AG10803 (cell line): ENCODE measurements at places on chromosomes 7 and 10.
A peak's percentile ranks its signal among the peaks of the same experiment; 100 is the strongest.

- DNase-seq = no peak
Observed at GRCh38 chr7:116400522-116400921, 99.0 kb upstream of the CAV2 start.

DNA sequence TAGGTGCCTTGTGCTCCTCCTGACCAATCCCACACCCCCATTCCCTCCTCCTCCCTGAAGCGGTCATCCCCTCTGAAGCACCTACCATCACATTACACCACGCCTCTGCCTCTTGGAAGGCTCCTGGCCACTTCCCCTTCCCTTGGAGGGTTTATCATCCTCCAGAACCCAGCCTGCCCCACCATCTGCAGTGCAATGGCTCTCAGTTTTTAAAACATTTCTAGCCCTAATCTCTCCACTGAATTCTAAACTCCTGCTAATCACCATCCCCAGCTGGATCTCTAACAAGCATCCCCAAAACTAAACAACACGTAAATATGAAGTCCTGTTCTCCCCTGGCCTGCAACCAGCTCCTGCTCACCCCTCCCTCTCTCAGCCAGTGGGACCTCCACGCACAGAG, 70.6 kb downstream of the PIP4K2A start:
- no peak for DNase-seq

DNA sequence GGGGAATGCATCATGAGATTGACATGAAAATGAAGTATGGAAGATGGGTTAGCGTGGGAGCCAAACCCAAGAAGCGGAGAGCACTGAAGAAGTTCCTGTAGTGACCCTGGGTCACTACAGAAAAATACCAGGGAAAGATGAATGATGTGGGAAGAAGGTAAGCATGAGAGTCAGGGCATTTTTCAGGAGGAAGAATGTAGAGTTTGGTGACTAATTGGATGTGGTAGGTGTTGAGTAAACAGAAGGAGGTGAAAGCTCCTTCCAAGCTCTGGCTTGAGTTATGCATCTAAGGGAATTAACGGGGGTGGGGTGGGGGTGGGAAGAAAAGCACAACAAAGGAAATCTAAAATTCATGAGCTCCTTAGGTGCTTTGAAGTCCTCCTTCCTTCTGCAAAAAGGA, 238.1 kb upstream of the AOAH start:
- DNase-seq = no peak

DNA sequence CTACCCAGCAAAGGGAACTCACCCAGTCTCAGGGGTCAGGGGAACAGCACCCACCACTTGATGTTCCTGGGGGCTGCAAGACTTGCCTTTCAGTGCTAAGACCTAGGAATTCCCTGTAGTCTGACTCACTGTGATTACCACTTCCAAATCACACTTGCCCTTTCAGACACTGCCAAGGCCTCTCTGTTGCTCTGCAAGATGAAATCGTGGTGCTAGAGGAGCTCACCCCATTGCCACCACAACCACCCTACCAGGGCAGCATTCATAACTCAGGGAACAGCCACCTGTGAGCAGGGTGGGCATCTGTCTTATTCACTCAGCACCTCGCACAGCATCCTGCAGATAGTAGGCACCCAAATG, 36.5 kb downstream of the XPNPEP1 start:
- no peak for DNase-seq

DNA sequence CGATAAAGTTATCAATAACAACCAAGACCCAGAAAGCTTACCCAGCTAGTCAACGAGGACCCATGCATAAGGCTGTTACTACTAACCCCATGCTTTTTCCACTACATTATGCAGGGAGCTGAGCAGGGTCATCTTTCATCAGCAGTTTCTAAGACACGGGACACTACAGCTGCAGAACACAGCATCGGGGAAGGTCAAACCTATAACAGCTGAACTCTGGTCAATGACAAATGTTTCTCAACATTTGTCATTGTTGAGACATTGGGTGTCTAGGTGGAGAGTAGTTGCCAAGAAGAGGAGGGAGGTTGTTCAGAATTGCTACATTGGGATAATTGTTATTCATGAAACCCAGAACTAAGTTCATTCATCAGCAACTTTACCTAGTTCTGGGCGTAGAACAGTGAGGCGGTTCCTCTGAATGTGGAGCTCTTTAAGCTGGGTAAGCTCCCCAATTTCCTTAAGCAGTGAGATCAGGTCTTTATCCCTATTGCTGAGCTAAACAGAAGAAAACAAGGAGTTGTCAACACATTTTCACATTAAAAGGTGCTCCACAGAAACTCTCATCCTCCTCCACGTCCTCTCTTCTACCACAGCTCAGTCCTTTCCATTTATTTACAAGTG, 105.6 kb downstream of the ZNF22 start:
- no peak for DNase-seq

GRCh38 chr7:84722086-84722485, 464.8 kb downstream of the SEMA3D start:
- peak; percentile 79 for DNase-seq

GRCh38 chr7:43942997-43943396, 16.8 kb downstream of the UBE2D4 start:
- DNase-seq = no peak

GRCh38 chr10:71971311-71971731, 7.1 kb downstream of the CHST3 start:
- no peak for DNase-seq

- no peak for DNase-seq
Observed at GRCh38 chr10:86321568-86321967, 45.0 kb downstream of the GRID1 start.

GRCh38 chr7:77284616-77285015, 85.0 kb upstream of the FGL2 start:
- no peak for DNase-seq

GRCh38 chr10:105797234-105797890, 1156.3 kb downstream of the SORCS3 start:
- no peak for DNase-seq

- DNase-seq = no peak
Observed at GRCh38 chr7:122770686-122771335, 68.1 kb upstream of the RNF148 start.

- DNase-seq = no peak
Observed at GRCh38 chr10:89867964-89868363, 166.6 kb downstream of the KIF20B start.
